ENCODE measurements at places on chromosomes 6 and 20.

DNA sequence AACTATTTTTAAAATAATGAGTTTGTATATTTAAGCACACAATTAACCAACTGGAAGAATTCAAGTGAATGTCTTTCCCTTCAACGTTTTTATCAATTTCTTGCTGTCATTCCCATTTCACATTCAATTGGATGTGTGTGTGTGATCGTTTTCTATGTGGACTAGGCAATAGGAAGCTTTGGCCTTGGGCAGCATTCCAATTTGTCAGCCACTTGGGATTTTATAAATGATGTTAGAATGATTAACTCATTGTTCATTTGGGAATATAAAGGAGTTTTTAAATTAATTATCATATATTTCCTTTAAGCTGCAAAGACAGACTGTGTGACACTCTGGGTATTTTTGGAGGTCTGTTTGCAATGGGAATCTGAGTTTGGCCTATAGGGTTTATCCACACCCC is 162.4 kb downstream of the COL9A1 start:
- no peak for DNase-seq

- no peak for DNase-seq
Observed at GRCh38 chr6:1789092-1789491, 179.4 kb downstream of the FOXC1 start.

GRCh38 chr6:37653933-37654565 is 43.6 kb downstream of the MDGA1 start:
- DNase-seq = no peak

GRCh38 chr6:8839626-8840025 is 404.3 kb upstream of the SLC35B3 start:
- no peak for DNase-seq
